NCI-H510A treated with DMSO at 0.1 percent for 48 hours (cell line): ENCODE measurements at places on chromosomes 3 and 15.
A peak's percentile ranks its signal among the peaks of the same experiment; 100 is the strongest.

DNA sequence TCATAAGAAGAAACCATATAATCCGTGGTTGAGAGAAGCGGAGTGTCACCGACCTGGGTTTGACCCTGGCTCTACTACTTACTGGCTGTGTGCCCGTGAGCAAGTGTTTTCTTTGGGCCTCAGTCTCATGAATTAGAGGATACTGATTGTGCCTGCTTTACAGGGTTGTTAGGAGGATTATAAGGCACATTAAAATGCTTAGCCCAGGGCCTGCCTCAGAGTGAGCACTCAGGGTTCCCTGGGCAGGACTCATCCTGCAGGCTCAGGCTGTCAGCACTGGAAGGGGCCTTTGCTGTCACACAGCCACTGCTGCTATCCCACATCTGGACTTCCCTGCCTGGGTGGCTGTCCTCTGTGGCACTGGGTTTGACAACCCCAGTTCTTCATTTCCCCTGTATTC, 4.7 kb downstream of the PLA2G4F start:
- DNase-seq: no peak

DNA sequence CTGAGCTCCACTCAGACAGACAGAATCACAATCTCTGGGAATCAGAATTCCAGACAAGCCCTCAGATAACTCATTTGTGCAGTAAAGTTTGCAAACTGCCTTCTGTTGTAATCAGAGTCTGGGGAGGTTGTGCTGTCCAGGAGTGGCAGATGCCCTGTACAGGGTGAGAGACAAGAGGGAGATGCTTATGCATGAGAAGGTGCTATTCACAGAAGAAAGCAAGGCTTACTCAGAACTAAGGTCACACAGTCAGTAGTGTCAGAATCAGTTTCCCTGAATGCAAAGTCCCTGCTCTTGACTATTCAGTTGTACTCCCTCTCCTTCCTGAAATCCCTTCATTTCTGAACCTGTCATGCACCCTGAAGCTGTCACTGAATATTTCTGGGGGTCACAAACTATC, 43.7 kb downstream of the SRPRB start:
- no peak for DNase-seq

DNA sequence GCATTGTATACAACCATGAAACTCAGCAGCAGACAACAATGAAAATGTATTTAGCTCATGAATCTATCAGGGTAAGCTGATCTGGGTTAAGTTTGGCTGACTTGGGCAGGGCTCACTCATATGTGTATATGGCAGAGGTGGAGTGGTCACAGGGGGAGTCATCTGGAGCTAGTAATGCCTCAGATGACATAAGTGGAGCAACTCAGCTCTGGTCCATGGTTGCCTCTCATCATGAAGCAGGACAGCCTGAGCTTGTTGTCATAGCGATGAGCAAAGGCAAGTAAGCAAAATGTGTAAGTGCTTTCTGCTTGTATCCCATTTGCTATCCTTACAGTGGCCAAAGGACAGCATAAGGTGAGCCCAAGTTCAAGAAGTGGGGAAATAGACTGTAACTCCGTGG, 64.5 kb downstream of the ALCAM start:
- DNase-seq: no peak

DNA sequence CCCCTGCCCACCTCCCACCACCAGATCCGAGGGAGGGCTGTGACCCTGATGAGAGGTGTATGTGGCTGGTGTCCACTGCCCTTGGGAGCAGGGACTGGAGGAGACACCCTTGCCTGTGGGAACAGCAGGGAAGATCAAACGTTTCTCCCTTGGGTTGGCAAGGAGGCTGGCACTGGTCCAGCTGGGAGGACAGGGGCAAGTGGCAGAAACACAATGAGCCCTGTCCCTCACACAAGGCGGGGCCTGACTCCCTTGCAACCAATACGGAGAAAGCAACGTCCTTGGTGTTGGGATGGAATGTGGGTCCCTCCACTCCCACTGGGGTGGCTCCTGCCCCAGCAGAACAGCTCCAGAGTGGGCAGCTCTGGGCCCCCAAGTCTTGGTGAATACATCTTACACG, 5.2 kb downstream of the HYAL2 start:
- DNase-seq: peak; percentile 18

DNA sequence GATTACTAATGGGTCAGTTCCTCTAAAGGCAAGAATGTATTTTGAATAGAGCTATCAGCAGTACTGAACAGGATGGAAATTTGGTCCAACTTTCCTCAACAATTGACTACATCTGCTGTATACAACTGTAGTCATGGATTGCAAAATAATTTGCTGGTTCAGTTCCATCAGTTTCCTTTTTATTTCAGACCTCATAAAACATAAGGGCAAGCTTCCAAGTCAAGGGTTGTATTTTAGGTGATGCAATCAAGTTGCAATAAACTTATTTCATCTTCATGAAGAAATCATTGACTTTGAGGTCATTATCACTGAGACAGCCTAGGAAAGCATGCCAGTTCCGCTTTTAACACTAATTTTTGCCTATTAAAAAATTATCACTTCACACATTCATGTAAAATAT, 90.4 kb upstream of the TSEN2 start:
- no peak for DNase-seq

DNA sequence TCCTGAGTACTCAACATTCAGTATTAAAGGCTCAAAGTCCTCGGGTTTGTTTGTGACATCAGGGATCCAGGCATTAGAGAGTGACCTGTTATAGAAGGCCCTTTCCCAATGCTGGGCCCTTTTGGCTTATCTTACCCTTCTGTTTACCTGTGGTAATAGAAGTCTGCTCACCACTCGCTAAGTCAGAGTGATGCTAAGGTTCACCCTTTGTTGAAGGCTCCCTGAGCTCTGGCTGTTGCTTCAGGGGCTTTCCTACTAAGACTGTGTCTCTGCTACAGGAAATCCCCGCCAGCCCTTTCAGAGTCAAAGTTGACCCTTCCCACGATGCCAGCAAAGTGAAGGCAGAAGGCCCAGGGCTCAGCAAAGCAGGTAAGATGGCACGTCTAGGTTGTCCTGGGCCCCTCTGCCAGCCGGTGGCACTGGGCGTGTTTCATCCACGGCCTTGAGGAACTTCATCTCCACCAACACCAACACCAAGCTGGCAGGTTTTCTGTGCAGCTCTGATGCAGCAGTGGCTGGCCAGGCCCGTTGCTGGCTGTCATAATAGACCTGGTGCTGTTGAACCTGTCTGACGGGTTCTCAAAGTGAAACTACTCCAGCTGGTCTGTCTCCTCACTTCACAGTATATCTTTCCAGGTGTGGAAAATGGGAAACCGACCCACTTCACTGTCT, 99.1 kb downstream of the DNASE1L3 start:
- peak; percentile 77 for DNase-seq

DNA sequence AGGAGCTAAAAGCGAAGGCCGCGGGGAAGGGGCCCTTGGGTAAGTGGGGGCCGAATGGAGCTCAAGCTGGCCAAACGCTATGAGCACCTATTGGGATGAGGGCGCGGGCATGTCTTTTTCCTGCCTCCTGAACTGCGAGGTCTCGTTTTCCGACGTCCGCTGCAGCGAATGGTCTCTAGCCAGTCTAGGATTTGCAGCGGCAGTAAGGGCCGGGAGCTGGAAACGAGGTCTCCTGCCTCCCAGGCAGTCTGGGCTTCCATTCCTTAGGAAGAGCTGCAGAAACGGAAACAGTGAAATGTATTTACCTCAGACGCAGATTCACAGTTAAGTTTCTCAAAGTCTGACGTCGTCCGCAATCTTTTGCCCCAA, 517 bp downstream of the TMA7 start:
- DNase-seq: no peak

GRCh38 chr3:120524171-120524923, 71.8 kb upstream of the NDUFB4 start:
- no peak for DNase-seq

- DNase-seq: no peak
Observed at GRCh38 chr15:97504031-97504792, 456.3 kb upstream of the ARRDC4 start.

- DNase-seq: no peak
Observed at GRCh38 chr3:132972333-132972732, 65.9 kb upstream of the TMEM108 start.

DNA sequence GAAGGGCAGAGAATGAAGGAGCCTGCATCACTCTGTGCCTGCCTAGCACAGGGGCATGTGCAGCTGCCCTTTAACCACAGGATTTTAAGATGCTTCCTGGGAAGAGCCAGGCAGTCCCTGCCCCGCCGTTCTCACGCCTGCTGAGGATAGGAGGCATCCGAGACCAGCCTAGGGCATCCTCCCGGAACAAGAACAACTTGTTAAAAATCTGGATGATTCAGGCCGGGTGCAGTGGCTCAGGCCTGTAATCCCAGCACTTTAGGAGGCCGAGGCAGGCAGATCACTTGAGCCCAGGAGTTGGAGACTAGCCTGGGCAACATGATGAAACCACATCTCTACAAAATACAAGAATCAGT, 15.2 kb downstream of the NRROS start:
- DNase-seq: no peak

- DNase-seq: no peak
Observed at GRCh38 chr3:52469001-52469400, 13.6 kb downstream of the NISCH start.

- DNase-seq: no peak
Observed at GRCh38 chr3:119981386-119981785, 112.9 kb downstream of the GSK3B start.

DNA sequence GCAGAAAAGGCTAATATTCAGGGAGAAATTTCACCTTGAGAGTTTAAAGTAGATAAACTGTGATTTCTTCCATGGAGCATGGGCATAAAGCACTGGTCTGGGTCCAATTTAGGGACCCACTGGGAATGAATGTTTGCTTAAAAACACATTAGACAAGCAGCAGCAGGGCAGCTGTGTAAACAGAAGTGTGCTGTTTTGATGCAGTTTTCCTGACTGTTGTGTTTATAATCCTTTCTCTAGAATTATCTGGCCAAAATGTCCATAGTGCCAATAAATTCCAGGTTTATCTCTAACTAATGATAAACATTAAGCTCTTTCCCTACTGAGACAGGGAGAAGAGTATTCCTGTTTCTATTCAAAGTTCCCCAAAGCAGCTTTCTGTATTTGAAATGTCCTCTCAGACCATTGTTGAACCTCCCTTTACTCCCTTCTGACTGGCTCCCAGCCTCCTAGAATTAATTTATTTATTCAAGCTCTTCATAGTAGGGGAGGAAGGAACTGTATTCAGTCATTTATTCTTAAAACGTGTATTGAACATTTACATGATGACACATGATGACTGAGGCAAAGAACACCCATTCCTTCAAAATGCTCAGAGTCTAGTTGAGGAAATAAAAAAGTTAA, 7.0 kb upstream of the TM4SF18 start:
- peak; percentile 77 for DNase-seq

- peak; percentile 45 for DNase-seq
Observed at GRCh38 chr3:114152519-114153151, 26.2 kb downstream of the DRD3 start.

GRCh38 chr3:24522146-24522579, 27.5 kb upstream of the THRB start:
- DNase-seq: no peak

- DNase-seq: no peak
Observed at GRCh38 chr3:17035033-17035432, 150.3 kb downstream of the PLCL2 start.

- no peak for DNase-seq
Observed at GRCh38 chr3:11596387-11596786, 47.3 kb downstream of the VGLL4 start.

- DNase-seq: no peak
Observed at GRCh38 chr3:103601666-103602065, 1166.9 kb downstream of the ZPLD1 start.

DNA sequence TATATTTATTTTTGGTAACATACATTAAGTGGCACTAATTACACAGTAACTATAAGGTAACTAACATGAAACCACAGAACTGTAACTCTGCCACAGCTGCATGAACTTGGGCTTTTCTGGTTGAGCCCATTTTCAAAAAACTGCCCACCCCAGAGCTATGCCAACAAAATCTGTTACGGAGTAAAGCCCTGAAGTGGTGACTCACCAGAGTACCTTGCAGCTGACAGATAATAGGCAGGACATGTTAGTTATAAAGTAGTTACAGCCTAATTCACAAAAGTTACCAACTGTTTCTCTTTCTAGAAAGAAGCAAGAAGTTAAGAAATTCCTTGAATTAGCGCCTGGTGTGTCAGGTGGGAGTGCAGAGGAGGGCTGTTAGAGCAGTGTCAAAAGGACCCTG, 1.5 kb upstream of the GPX1 start:
- DNase-seq: no peak

- DNase-seq: no peak
Observed at GRCh38 chr3:16824081-16824696, 60.6 kb upstream of the PLCL2 start.

DNA sequence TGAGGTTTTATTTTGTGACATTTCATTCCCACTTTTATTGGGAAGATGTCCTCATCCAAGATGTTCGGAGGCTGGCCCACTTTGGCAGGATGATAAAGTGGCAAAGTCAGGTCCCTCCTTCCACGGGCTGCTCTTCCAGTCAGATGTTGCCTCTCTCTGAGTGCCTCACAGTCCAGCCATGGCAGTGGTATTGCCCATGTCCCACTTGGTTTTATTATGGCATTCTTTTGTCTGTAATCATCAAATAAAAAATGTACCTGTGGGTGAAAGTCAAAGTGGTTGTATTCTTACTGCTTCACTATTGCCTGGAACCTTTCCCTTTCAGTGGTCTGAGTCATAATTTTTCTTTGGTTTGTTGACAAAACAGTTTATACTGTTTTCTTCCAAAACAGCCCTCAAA, 20.2 kb downstream of the ARNT2 start:
- DNase-seq: no peak
